IMR-90 (cell line): ENCODE measurements at places on chromosomes 3 and 15. TPM values are rescaled to one million over a fixed set of nuclear protein-coding genes. Genes with fewer than 3 reads are reported as not detected.

DNA sequence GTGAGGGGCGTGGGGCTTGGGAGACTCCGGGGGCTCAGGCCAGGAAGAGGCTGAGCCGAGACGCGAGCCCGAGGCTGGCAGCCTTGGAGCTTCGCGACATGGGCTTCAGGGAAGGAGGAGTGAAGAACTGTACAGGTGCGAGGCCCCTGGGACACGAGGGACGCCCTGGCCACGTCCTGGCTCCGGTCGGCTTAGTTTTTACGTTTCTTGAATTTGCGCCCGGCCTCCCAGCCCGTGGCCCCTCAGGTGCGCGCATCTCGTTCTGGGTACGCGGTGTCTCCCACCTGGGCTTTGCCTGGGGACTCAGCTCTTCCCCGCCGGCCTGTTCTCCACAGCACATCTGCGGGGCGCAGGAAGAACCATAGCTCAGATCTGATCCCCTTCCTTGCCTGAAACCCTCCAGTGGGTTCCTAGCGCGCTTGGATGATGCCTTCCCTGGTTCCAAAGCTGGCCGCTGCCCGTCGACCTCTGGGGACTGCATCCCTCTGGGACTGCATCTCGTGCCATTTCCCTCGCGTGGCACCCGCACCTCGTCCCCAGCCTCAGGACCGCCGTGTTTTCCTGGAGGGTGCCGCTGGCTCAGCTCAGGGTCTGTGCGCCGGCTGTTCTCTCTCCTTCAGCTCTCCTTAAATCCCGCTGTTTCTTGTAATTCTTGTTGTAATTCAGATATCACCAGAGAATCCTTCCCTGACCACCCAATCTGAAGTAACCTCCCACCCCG, 614 bp downstream of the CHCHD6 start:
- DNase-seq: no peak
- H3K27ac ChIP-seq: peak overlapping the region; percentile 11; the same call in 1 of the 2 replicates
- H3K36me3 ChIP-seq: no peaks in the 10 kb centered on the region
- H3K27me3 ChIP-seq: no peaks in the 10 kb centered on the region
- peaks cover 2% of the 10 kb centered on the region; the same call in 1 of the 2 replicates for H3K4me1 ChIP-seq

DNA sequence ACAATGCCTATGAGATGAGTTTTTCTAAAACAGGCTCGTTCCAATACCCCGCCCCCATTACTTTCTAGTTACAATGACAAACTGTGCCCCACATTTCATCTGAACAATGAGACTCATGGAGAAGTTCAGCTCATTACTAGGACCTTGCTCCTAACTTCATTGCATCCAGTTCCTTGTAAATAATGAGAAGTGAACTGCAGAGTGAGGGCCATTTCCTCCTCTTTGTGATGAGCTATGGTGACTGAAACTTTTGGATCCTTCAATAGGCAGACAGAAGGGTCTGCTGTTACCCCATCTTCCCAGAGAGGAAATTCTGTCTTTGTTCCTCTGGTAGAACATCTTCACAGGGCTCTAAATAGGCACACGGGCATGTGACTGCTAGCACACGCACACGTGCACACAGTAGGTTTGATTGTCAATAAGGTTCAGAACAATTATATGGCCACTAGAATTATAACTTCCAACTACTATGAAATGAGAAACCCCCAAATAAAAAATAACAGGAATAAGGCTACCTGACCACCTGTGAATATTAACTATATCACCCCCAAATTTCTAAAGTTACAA, 51.8 kb downstream of the SERP1 start:
- no peak for DNase-seq
- H3K27me3 ChIP-seq: no peaks in the 10 kb centered on the region
- no peaks in the 10 kb centered on the region for H3K36me3 ChIP-seq
- no peak overlapping the region for H3K4me3 ChIP-seq

DNA sequence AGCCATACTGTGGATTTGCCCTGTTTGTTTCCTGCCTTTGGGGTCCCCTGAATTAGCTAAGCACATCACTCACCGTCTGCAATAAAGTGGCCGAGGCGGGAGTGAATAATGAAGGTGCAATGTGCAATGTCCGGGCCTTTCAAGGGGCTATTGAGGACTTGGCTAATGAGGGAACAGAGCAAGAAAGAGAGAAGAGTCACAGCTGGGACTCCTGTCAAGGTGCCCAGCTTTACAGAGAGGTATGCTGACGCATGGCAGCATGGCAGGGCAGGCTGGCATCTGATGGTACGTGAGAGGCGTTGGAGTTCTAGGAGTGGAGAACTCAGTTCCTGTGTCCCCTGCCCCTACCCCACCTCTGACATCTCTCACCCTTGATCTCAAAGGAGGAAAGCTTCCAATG, 13.8 kb upstream of the ATP2B2 start:
- no peak overlapping the region for H3K27ac ChIP-seq
- H3K36me3 ChIP-seq: no peaks in the 10 kb centered on the region
- H3K27me3 ChIP-seq: peaks cover 32% of the 10 kb centered on the region
- peaks cover 6% of the 10 kb centered on the region; the same call in 1 of the 2 replicates for H3K4me1 ChIP-seq
- no peak for DNase-seq

DNA sequence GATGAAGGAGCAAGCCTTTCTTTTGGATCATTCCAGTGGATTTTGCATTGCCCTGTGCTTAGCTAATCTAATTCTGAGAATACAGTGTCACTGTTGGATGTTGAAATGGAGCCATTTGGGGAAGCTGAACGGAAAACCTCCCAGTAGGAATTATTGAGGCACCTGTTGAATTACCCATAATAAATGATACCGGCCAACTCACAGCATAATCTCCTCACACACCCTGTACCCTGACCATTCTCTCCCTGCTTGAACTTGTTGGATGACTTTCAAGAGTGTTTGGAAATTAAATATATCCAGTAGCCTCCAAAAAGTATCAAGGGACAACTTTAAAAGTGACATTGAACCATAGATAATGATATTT, 171.4 kb upstream of the HES1 start:
- peaks cover 29% of the 10 kb centered on the region for H3K27me3 ChIP-seq
- H3K4me3 ChIP-seq: no peak overlapping the region
- H3K4me1 ChIP-seq: no peaks in the 10 kb centered on the region
- no peak overlapping the region for H3K27ac ChIP-seq
- H3K36me3 ChIP-seq: no peaks in the 10 kb centered on the region

DNA sequence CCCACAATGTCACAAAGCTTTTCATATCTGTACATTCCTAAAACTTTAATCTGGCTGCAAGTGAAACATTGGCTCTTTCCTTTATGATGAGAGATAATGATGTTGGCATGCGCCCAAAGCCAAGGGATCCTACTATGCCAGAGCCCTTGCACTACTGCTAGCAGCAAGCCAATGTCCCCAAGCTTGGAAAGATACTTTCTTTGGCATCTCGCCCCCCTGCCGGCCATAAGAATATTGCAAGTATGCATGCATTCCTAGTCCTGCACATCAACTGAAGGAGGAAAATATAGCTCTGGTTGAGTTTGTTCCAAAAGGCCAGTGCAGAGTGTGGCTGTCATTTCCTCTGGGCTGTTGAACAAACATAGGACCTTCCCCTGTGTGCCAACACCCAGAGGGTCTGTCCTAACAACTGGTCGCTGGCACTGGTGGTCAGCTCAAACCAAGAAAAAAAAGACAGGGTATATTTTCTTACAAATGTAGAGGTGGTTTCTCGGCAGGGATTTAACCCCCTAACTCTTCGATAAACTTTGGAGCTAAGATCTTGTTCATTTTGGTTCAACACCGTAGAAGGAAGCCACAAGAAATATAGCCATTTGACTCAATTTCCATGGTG, 120.9 kb upstream of the ZBED2 start:
- H3K27ac ChIP-seq: no peak overlapping the region
- peaks cover under 1% of the 10 kb centered on the region; the same call in 1 of the 2 replicates for H3K4me1 ChIP-seq
- peak; percentile 45 for DNase-seq
- H3K4me3 ChIP-seq: no peak overlapping the region

- H3K27ac ChIP-seq: no peak overlapping the region
- H3K4me1 ChIP-seq: no peaks in the 10 kb centered on the region
- H3K36me3 ChIP-seq: no peaks in the 10 kb centered on the region
- H3K27me3 ChIP-seq: peaks cover 8% of the 10 kb centered on the region
Observed at GRCh38 chr3:100831629-100832028, 122.3 kb downstream of the TFG start.

DNA sequence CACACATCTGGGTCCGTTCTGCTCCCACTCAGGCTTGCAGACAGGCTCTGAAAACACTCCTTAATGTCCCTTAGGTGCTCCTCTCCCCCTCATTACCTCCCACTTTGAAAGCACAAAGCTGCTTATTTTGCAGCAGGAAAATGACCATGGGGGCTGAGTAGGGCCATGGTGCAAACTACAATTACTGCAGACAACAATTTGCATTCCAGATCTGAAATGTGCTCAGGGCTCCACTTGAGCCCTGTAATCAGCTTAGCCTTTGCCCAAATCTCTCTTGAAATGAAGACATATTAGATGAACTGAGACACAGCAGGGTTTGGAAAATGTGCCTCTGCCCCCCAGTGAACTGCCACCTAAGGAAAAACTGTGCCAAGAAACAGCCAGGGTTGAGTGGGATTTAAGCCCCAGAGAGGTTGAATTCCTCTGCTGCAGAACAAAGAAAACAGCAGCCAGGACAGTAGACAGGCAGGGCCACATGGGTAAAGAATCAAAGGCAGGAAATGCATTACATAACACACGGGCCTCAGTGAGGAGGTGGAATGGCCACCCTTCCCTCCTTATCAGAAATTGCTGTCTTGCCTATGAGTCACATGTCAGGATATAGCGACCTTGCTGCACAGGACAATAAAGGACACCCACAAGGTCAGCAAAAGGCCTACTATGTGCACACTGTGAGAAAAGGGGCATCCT, 126.8 kb upstream of the ARHGEF3 start:
- H3K27ac ChIP-seq: no peak overlapping the region
- H3K27me3 ChIP-seq: no peaks in the 10 kb centered on the region
- no peaks in the 10 kb centered on the region for H3K36me3 ChIP-seq
- no peak overlapping the region for H3K4me3 ChIP-seq

- H3K27me3 ChIP-seq: no peaks in the 10 kb centered on the region
- H3K4me3 ChIP-seq: no peak overlapping the region
- H3K27ac ChIP-seq: no peak overlapping the region
- DNase-seq: no peak
Observed at GRCh38 chr3:99927671-99928457, 110.2 kb downstream of the CMSS1 start.

DNA sequence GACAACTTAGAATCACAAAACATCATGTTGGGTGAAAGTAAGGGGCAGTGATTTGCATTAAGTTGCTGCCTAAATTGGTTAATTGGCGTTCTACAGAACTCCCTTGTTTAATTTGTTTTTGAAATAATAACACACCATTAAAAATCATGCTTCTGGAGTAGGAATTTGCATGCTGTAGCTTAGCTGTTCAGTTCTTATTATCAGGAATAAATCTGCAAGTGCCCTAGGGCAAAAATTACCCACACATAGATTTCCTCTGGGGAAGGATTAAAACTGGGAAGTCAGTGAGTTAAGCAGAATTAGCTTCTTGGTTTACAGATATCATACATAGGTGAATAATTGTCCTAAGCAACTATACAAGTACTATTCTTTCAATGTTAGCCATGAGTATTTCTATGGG, 381.6 kb upstream of the NAALADL2 start:
- H3K36me3 ChIP-seq: no peaks in the 10 kb centered on the region
- H3K27me3 ChIP-seq: no peaks in the 10 kb centered on the region
- H3K27ac ChIP-seq: no peak overlapping the region

- DNase-seq: no peak
- no peak overlapping the region for H3K4me3 ChIP-seq
- H3K4me1 ChIP-seq: no peaks in the 10 kb centered on the region
- no peaks in the 10 kb centered on the region for H3K36me3 ChIP-seq
Observed at GRCh38 chr3:51712038-51712420, 5.2 kb downstream of the GRM2 start.

- DNase-seq: peak; percentile 98
- no peaks in the 10 kb centered on the region for H3K27me3 ChIP-seq
- H3K4me3 ChIP-seq: no peak overlapping the region
- H3K27ac ChIP-seq: peak overlapping the region; percentile 68; the same call in 1 of the 2 replicates
Observed at GRCh38 chr3:27326629-27327545, 42.3 kb downstream of the NEK10 start.

DNA sequence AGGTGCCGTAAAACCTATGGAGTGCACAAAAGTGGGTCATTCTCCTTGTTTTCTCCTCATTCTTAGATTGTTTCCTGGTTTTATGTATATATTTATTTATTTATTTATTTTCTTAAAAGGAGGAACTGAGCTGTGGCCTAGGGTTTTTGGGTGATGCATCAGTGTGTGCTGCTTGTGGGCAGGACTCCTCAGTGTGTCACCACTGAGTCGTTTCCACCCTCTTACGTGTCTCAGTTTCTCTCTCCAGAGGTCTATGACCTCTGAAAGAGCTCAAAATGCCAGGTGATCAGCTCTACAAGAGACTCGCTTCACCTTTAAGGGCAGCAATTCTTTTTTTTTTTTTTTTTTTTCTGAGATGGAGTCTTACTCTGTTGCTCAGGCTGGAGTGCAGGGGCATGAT, 72.9 kb downstream of the CD200 start:
- H3K36me3 ChIP-seq: no peaks in the 10 kb centered on the region
- H3K27ac ChIP-seq: no peak overlapping the region
- no peak overlapping the region for H3K4me3 ChIP-seq
- H3K27me3 ChIP-seq: no peaks in the 10 kb centered on the region
- H3K4me1 ChIP-seq: no peaks in the 10 kb centered on the region

DNA sequence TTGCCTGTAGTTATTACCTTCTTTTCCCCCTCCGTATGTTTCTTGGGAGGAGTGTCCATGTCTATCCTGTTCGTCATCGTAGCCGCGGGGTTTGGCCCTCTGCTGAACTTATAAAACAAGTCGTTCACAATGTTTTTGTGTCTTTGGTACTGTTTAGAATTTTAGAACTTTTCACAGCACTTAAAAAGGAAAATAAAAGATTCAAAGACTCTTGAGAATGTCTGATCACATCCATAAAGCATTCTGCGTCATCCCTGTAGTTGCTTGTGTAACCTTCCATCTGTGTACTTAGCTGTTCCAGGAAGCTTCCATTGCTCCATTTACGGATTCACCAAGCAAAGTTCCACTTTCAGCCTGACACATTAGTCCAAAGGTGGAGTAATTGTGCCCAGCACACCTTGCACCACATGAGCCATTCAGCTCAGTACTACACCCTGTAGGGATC, 677.1 kb upstream of the NR2F2 start:
- DNase-seq: no peak
- no peak overlapping the region for H3K4me3 ChIP-seq
- H3K27me3 ChIP-seq: no peaks in the 10 kb centered on the region
- peaks cover 2% of the 10 kb centered on the region; the same call in 1 of the 2 replicates for H3K4me1 ChIP-seq

- no peak overlapping the region for H3K27ac ChIP-seq
- no peaks in the 10 kb centered on the region for H3K36me3 ChIP-seq
- H3K27me3 ChIP-seq: peaks cover 74% of the 10 kb centered on the region
- no peak for DNase-seq
- H3K4me3 ChIP-seq: no peak overlapping the region
- H3K4me1 ChIP-seq: no peaks in the 10 kb centered on the region
Observed at GRCh38 chr3:147360646-147361453, 45.5 kb downstream of the ZIC4 start.

- no peaks in the 10 kb centered on the region; the same call in 1 of the 2 replicates for H3K4me1 ChIP-seq
- no peak for DNase-seq
- peak overlapping the region; percentile 77 for H3K4me3 ChIP-seq
- H3K36me3 ChIP-seq: peaks cover 3% of the 10 kb centered on the region; the same call in 1 of the 2 replicates
- H3K27me3 ChIP-seq: no peaks in the 10 kb centered on the region
Observed at GRCh38 chr15:58932710-58933280, 684 bp downstream of the SLTM start.

GUCA1C gene
- total RNA-seq: not detected in 2 replicates

FBXL22 gene
- 0.28 and 0.36 TPM in 2 replicates for total RNA-seq

MYO5C gene
- total RNA-seq: under 0.01 TPM in 2 replicates

IL1RAP gene
- total RNA-seq: 9.4 and 11.3 TPM in 2 replicates

GAP43 gene
- 0.36 and 0.56 TPM in 2 replicates for total RNA-seq

APPL1 gene
- 42.2 and 46.2 TPM in 2 replicates for total RNA-seq

NUDT16 gene
- 7.8 and 10.4 TPM in 2 replicates for total RNA-seq

CMC1 gene
- total RNA-seq: 1.6 and 2.8 TPM in 2 replicates

FANCD2OS gene
- not detected in 2 replicates for total RNA-seq

STARD9 gene
- total RNA-seq: 3.1 and 3.2 TPM in 2 replicates

XCR1 gene
- not detected in 2 replicates for total RNA-seq

LRTM1 gene
- total RNA-seq: not detected in 2 replicates

UQCC5 gene
- 1.1 and 1.4 TPM in 2 replicates for total RNA-seq
